Left ventricle myocardium superior (tissue), 1 donor: ENCODE measurements at places on chromosomes 6 and 20. TPM values are rescaled to one million over a fixed set of nuclear protein-coding genes. Genes with fewer than 3 reads are reported as not detected.

Gene SLC17A2
- not detected for total RNA-seq

Gene SLC22A23
- 7.1 TPM for total RNA-seq

Gene CCN2
- total RNA-seq = 14.3 TPM

Gene PDRG1
- 9.7 TPM for total RNA-seq

Gene CYP24A1
- total RNA-seq = not detected

Gene FOXQ1
- not detected for total RNA-seq

Gene HLA-DOA
- total RNA-seq = 1.8 TPM

Gene PTCRA
- total RNA-seq = not detected

Gene AKAP12
- 15.1 TPM for total RNA-seq

Gene BTBD3
- 30.2 TPM for total RNA-seq

Gene MRAP2
- not detected for total RNA-seq

Gene THBD
- 13.1 TPM for total RNA-seq

Gene HSPA12B
- total RNA-seq = 16.2 TPM

Gene ESR1
- 1.3 TPM for total RNA-seq

Gene ZSCAN23
- 1.2 TPM for total RNA-seq

Gene TINAG
- 0.15 TPM for total RNA-seq

Gene FAM83B
- 3.3 TPM for total RNA-seq
